ENCODE measurements at places on chromosomes 3 and 15.
A peak's percentile ranks its signal among the peaks of the same experiment; 100 is the strongest.

DNA sequence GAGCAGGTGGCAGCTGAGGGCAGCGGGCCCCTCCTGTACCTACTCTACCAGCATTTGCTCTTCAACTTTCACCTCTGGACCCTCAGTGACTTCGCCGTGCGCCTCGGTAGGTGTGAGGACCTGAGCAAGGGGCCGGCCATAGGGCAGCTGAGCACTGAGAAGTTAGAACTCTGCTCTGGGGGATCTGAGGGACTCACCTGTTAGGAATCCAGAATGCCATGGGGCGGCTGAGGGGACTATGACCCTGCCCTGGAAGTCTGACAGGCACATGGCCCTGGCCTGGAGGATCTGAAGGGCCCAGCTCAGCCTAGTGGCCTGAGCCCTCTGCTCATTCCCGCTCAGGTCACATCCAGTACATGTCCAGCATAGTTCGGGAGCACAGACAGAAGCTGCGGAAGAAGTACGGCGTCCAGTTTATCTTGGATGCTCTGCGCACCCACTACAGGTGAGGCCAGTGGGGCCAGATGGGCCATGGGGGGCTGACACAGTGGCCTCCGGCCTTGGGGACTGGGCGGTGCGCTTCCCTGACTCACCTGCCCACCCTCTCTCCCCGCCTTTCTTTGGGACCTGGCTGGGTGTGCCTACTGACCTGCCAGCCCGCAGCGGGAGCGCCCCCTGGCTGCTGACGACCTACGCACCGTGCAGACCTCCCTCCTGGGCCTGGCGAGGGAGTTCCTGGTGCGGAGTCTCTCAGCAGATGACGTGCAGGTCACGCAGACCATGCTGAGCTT is 18.8 kb downstream of the NBEAL2 start:
- no peak for DNase-seq

- DNase-seq, result no peak
Measured at GRCh38 chr15:35953424-35953823, 407.5 kb upstream of the DPH6 start.

- DNase-seq, result no peak
Measured at GRCh38 chr3:49456466-49456865, 13.6 kb upstream of the DAG1 start.

- no peak for DNase-seq
Measured at GRCh38 chr15:67792250-67792942, 32.9 kb upstream of the SKOR1 start.

GRCh38 chr15:58520464-58520863 is 88.7 kb downstream of the LIPC start:
- DNase-seq, result peak; percentile 57

Data from DMS 273 treated with DMSO at 0.1 percent for 48 hours (cell line).